ENCODE measurements at places on chromosomes 13 and 19.

GRCh38 chr13:112260108-112261055 lies 115.8 kb upstream of the SPACA7 start:
- no peak for DNase-seq

- DNase-seq, result no peak
Observed at GRCh38 chr19:49231804-49232203, 74.2 kb downstream of the TRPM4 start.

DNA sequence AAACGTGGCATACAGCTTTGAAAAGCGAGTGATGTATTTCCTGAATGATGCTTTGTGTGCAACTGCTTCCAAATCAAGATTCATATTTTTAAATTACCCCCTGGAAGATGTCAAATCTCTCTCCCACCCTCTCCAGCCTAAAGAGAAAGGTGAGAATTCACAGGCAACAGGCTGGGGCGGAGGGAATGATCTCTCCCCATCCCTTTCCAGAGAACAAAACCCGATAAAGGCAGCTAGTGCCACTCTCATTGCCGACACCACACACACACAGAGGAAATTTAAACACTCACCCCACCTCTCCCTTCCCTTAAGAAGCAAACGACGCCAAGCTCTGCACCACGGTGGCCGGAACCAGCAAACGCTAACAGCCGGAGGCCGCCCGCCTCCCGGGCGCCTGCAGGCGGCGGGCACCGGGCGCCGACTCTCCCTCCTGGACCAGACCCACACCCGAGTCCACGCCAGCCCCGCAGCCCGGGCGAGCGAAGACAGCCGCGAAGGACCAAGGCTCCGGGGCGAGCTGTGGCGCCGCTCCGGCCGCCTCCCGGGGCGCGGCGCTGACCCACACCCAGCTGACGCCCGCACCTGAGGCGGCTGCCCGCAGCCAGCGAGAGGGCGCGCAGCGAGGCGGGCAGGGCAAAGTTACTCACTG lies 477 bp downstream of the LNX2 start:
- DNase-seq, result no peak

- no peak for DNase-seq
Observed at GRCh38 chr13:112074139-112074865, 7.4 kb downstream of the SOX1 start.

- DNase-seq, result no peak
Observed at GRCh38 chr13:98524793-98525192, 52.1 kb downstream of the STK24 start.

DNA sequence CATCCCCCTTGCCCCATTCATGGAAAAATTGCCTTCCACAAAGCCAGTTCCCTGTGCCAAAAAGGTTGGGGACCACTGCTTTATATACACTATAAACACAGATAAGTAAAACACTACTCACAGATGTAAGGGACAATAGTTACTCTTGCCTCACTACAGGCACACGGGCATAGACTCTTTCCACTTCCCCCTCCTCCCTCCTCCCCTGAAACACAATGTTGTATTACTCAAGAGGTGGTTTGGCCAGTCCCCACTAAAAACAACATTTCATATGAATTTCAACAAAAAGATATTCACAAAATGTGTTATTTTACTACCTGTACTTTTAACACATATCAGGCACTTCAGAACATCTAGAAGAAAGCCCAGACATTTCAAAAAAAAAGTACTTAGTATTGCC lies 45.1 kb downstream of the EPSTI1 start:
- DNase-seq, result no peak

- no peak for DNase-seq
Observed at GRCh38 chr19:6238256-6238642, 41.5 kb downstream of the MLLT1 start.

DNA sequence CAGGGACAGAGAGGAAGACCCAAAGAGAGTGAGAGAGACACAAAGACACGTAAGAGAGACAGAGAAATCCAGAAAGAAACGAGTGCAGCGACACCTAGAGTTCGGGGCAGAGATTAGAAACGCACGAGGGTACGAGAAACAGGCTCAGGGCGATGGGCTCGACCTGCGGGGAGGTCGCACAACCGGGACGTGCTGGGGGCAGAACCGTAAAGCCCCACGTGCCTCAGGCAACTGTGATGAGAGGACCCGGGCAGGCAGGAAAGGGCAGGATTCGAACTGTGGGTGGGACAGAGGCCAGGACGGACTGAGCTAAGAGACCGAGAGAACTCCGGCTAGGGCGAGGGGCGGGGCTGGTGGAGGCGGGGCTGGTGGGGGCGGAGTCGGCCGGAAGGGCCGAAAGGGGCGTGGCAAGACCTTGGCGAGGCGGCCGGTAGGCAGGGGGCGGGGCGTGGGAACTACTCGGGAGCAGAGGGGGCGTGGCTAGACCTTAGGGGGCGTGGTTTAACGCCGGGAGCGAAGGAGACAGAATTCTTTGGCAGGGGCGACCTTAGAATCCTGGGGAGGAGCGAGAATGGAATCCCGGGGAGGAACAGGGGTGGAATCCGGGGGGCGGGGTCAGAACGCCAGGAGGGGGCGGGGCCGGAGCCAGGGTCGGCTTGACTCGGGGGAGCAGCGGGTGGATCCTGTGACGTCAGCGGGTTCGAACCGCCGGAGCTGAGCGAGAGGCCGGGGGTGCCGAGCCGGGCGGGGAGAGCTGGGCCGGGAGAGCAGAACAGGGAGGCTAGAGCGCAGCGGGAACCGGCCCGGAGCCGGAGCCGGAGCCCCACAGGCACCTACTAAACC lies at the start of gene NECTIN2:
Gene NECTIN2, plus strand, starts transcription at position 686 of the 843 bp plus-strand sequence. CDS start 229 bp downstream, outside the sequence.
- DNase-seq, result peak; percentile 100

- DNase-seq, result no peak
Observed at GRCh38 chr19:37413313-37414084, 42.6 kb downstream of the ZNF527 start.

DNA sequence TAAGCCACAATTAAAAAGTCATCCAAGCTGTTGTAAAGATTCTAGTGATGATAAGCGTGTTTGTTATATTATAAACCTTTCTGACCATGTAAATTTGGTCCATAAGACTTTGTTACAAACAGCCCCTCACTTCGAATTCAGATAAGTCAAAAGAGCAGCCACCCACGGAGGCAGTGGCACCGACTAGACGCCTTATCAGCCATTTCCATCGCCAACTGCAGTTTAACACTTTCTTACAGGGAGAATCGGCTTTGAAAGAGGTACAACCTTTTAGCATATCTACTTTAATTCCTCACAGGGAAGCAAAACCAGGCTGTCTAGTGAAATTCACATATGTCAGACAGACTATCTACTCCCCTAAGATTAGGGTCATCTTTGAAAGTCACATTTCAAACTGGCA lies 47.5 kb downstream of the SOX21 start:
- DNase-seq, result no peak

DNA sequence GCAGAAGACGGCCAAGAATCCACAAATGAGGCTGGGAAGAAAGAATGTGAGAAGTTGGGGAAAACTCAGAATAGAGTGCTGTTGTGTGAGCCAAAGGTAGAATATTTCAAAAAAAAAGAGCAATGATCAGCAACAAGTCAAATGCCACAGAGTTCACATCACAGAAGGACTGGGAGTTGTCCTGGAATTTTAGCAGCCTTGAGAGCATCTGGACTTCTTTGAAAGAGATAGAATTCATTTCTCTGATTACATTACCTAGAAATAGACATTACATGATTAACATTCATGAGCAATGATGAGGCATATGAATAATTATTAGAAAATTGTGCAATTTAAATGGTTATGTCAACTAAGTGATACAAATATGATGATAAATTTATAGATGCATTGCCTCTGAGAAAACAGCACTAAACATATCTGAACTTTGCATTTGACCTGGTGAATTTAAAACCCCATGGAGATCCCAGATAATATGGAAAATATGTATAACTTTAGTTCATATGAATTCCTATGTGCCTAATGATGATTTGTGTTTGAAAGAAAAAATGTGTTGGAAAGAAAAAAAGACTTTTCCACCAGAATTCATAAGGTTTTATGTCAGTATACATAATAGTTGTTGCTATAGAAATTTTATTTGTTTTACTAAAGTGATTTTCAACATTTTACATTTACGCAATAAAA lies 186.2 kb downstream of the POSTN start:
- no peak for DNase-seq

DNA sequence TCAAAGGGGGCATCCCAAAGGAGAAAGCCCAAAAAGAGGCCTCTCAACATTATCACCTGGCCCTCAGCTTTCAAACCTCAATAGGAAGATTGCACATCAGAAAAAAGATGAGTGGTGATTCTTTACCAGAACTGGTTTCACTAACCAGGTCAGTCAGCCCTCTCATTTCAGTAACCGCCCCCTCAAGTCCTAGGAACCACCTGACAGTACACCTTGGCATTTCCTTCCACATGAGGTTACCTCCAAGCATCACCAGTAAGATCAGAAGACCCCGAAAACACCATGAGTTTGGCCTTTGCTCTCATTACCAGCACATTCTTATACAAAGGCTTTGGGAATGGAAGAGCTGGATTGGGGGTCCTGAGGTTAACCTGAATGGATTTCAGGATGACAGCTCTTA lies 200.5 kb downstream of the SUCLA2 start:
- DNase-seq, result no peak

DNA sequence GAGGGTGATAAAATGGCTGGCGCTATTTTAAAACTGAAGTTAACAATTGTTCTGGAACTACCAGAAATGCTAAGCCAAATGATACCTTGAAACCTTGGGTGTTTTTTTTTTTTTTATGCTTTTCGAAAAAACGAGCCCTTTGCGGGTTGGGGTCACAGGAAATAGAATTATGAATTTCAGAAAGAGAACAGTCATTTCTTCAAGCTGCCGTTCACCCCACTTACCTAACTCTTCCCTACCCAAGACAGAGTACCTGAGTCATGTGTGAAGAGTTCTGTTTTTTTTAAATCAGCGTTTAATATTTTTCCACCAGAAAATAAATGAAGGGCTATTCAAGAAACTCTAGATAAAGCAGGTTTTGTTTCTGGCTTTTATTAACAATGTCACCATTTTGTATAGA lies 35.3 kb downstream of the KLF2 start:
- DNase-seq, result no peak

DNA sequence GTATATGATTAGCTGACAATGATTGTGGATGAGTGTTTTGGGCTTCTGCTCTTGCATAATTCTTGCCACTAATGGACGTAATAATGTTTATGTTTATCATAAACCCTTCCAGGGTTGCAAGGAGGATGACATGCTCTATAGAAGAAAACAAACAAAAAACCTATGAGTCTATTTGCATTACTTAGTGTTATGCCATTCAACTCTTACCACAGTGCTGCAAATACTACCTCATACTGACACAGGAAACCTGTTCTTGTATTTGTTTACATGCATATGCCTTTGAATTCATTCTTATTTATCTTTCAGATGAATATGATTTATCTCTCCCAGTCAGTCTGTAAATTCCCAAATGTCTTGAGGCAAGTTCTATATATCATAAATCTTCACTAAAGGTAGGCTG lies 39.6 kb upstream of the FREM2 start:
- no peak for DNase-seq

GRCh38 chr19:3849092-3849491 lies 19.7 kb downstream of the ZFR2 start:
- DNase-seq, result peak; percentile 33

DNA sequence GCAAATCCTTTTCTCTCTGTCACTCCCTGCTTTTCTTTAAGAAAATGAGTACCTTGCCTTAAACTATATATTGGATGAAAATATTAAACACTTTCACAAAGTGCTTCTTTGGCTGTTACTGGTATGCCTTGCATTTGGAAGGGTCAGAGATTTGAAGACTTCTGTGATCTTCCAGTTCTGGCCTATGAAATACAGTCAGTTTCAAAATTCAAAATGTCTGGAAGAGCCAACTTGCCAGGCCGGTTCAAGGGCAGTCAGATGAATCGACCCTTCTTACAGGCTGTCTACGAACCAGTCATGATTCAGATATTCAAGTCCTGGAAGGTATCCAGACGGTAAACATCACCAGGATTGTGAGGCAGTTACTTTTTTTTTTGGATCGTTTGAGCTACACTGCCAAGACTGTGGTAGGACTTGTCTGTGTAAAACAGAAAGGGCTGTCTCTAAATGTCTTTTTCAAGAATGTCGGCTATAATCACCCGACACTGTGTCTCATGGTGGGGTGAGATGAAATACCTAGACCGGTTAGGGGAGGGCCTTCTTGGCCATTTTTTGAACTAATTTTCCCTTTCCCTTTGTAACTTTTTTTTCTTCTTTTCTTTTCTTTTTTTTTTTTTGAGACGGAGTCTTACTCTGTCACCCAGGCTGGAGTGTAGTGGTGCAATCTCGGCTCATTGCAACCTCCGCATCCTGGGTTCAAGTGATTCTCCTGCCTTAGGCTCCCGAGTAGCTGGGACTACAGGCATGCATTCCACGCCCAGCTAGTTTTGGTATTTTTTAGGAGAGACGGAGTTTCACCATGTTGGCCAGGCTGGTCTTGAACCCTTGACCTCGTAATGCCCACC lies 11.2 kb downstream of the ACTN4 start:
- no peak for DNase-seq

DNA sequence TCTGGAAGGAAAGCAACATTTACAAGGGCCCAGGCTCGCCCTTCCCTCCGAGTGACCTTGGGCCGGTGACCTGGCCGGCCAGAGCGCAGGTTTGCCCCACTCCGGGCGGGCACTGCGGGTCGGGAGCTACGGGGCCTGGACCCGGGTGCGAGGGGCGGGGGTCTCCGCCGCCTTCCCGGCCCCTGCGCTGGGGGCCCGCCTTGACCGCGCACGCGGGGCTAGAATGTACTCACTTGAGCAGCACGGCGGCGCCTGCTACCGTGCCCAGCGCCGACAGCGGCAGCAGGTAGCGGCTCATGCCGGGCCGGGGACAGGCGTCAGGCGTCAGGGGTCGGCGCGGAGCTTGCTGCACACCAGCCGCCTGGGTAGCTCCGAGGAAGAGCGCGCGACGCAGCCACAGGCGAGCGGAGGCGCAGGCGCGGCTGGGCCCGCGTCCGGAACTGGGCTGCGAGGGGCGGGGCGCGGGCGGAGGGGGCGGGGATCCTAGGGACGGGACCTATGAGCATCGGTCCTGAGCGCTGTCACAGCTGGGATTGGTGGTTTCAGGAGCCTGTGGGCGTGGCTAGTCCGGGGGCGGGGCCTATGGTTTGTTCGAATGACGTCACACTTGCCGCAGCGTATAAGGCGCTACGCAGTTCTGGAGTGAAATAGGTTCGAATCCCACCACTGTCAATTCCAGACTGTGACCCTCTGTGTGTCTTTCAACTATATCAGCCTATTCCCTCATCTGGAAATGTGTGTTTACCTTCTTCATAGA lies at the start of gene RDH13:
Gene RDH13, minus strand, starts transcription at position 414 of the 757 bp plus-strand sequence. Its CDS starts 116 bp downstream, at position 298.
- DNase-seq, result peak; percentile 99

Data from WTC11 (cell line).